ENCODE measurements at places on chromosomes 1 and 21.

GRCh38 chr1:64229307-64229706 is 25.9 kb downstream of the UBE2U start:
- no peak for DNase-seq

DNA sequence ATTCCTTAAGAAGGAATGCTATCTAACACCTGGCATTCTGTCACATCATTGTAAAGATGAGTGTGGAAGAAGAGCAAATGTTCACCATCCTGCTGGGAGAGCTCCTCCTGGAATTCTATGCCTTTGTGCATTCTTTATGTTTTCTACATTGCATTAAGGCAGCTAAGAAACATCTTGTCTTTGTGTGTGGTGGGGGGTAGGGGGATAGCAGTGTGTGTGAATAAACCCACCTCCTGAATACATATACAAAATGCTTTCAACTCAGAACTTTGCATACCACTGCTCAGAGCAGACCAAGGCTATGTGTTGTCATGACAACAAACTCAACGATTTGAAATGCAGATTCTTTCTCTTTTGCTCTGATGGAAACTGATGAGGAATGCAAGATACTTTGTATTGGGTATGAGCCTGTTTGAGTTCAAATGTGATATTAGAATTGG is 193.6 kb upstream of the KAZN start:
- DNase-seq, result no peak

DNA sequence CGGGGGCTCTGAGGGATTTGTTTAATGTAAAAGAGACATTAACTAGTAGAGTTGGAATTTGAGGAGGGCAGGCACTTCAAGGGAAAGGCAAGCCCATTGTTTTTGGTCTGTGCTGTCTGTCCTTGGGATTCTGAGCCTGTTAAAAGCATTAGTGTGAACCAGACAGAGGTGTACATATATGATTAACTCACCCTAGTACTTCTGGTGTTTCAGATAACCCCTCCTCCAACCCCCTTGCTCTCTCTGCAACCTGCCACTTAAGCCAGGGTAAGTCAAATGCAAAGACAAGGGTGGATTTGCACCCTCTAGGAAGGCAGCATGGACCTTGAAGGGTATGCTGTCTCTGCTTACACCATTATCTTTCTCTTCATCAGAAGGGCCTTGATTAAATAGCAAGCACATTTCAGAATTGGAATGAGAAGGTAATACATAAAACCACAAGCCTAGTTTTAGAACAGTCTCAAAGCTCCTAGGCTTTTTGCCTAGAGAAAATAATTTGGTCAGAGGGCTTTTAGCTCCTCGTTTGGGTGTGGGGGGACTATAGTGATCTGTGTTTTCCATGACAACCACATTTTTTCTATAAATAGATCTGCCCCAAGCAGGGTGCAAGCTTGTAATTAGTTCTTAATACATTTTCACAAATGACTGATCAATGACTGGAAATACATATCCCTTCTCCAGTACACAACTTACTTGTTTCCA is 120.7 kb upstream of the SGIP1 start:
- DNase-seq, result no peak

- DNase-seq, result no peak
These were observed 39.3 kb upstream of the SLC35F3 start for GRCh38 chr1:233865216-233865615.

DNA sequence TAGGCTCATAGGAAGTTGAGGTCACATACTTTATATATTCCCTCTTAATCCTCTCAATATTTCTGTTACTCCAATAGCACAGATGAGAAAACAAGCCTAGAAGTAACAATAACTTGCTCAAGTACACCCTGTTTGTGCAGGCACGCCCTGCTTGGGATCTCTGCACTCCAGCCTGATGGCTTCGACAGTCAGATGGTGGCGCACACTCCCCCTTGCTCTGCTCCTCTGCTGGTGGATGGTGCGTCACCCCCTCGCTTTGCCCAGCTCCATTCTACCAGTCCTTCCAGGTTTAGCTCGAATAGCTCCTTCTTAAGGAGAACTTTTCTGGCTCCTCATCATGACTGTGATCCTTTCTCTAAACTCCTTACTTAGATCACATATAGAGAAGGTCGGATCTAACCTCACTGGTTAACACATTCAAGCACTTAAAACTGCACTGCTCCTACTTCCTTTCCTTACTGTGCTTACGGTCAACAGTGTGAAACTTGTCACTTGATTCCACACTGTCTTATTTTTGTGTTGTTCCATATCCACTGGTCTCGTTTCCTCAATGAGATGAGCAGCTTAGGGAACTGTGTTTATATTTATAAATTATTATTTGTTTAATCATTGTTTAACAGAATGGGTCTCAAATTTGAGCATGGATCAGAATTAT is 3.0 kb downstream of the TSPAN2 start:
- no peak for DNase-seq

DNA sequence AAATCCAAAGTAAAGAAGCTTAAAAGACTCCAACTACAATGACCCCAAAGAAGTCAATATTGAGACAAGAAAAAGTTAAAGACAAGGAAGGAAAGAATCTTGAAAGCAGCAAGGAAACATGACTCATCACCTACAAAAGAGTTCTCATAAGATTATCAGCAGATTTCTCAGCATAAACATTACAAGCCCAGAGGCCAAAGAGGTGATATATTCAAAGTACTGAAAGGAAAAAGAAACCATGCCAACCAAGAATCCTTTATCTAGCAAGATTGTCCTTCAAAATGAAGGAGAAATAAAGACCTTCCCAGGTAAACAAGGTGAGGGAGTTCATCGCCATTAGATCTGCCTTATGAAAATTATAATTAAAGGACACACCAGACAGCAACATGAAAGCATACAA is 49.8 kb downstream of the CSMD2 start:
- DNase-seq, result no peak
